ENCODE measurements at places on chromosomes 3 and 15.

DNA sequence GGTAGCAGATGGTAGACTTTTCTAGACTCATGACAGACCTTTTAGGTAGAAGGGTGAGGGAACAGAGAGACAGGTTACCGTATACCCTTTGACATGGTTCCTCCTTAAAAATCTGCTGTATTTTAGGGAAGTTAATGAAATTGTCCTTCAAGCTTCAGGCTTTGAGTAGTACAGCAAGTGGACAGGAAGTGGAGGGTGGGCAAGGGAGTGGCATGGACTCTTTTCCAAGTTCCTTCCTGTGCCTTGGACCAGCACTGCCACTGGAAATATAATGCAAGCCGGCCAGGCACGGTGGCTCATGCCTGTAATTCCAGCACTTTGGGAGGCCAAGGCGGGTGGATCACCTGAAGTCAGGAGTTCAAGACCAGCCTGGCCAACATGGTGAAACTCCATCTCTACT, 156.1 kb upstream of the LRRFIP2 start:
- H3K27ac ChIP-seq: no peak overlapping the region
- H3K4me3 ChIP-seq: no peak overlapping the region
- H3K36me3 ChIP-seq: peaks cover 44% of the 10 kb centered on the region
- no peaks in the 10 kb centered on the region for H3K27me3 ChIP-seq
- H3K4me1 ChIP-seq: no peaks in the 10 kb centered on the region

DNA sequence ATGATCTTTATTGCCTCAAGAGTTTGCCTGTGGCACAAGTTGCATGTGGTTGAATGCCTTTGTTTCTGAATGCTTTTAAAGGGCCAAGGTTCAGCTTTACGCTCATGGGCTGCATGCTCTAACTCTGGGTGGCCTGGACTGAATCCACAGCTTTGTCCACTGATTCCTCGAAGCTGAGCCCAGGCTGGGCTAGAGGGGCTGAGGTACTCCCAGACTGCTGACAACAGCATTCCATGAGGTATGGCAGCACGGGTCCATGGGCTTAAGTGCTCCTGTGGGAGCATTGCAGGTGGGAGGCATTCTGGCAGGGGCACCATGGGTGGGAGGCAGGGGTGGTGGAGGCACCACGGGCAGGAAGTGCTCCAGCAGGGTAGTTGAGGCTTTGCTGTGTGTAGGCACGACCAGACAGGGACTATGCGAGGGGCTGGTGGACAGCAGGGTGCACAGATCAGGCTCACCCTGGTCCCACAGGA, 61.6 kb downstream of the GLCE start:
- no peaks in the 10 kb centered on the region for H3K27me3 ChIP-seq
- no peaks in the 10 kb centered on the region for H3K36me3 ChIP-seq
- no peak for DNase-seq
- H3K27ac ChIP-seq: no peak overlapping the region

DNA sequence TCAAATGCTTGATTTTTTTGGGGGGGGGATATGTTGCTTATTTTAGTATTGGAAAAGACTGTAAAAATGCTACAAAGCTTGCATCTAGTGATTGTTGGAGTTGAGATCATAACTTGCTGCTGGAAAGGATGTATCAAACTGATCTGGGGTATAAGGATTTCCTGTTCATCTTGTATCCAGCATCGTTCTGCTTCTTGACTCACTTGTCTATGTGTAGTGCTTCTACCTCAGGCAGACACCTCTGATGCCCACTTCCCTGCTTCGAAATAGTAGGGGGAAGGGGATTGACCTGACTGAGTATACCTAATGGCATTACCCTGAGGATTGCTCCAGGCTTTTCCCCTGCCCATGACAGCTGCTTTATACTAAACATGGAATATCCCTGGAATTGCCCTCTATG, 42.7 kb downstream of the STT3B start:
- DNase-seq: no peak
- H3K36me3 ChIP-seq: peaks cover 13% of the 10 kb centered on the region
- peaks cover 64% of the 10 kb centered on the region for H3K4me1 ChIP-seq

- no peak for DNase-seq
- no peaks in the 10 kb centered on the region for H3K27me3 ChIP-seq
- H3K27ac ChIP-seq: no peak overlapping the region
Measured at GRCh38 chr3:172551874-172552273, 28.6 kb upstream of the TNFSF10 start.

GRCh38 chr3:23668430-23668904, 137.3 kb upstream of the UBE2E1 start:
- H3K36me3 ChIP-seq: no peaks in the 10 kb centered on the region
- DNase-seq: no peak
- no peaks in the 10 kb centered on the region for H3K4me1 ChIP-seq

- no peaks in the 10 kb centered on the region for H3K4me1 ChIP-seq
- H3K27me3 ChIP-seq: no peaks in the 10 kb centered on the region
- H3K4me3 ChIP-seq: no peak overlapping the region
Measured at GRCh38 chr3:31008994-31009393, 114.5 kb upstream of the GADL1 start.

GRCh38 chr3:141305436-141305835, 62.9 kb upstream of the ZBTB38 start:
- H3K27ac ChIP-seq: no peak overlapping the region
- no peak for DNase-seq
- H3K27me3 ChIP-seq: no peaks in the 10 kb centered on the region
- H3K4me3 ChIP-seq: no peak overlapping the region

DNA sequence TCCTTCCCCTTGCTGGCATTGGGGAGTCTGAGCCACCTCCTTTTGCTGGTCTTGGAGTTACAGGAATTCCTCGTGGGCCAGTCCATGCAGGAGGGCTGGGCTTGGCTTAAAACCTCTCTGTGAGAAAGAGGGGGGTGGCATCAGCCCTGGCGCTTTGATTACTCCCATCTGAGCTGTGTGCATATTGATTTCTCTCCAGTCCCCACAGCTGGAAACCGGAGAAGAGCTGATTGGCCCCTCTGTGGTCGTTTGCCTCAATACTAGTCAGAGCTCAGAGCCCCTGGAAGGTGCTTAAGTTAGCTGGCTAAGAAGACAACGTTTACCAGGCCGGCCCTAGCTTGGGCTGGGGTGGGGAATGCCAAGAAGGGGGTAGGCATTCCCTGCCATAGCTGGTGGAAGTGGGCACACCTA, 4.0 kb upstream of the RASGRF1 start:
- no peak overlapping the region for H3K27ac ChIP-seq
- peaks cover 9% of the 10 kb centered on the region for H3K27me3 ChIP-seq
- H3K4me3 ChIP-seq: no peak overlapping the region
- H3K36me3 ChIP-seq: no peaks in the 10 kb centered on the region

- DNase-seq: no peak
- no peaks in the 10 kb centered on the region for H3K27me3 ChIP-seq
- H3K27ac ChIP-seq: no peak overlapping the region
- no peak overlapping the region for H3K4me3 ChIP-seq
- no peaks in the 10 kb centered on the region for H3K36me3 ChIP-seq
Measured at GRCh38 chr15:47291767-47292166, 425.5 kb upstream of the SEMA6D start.

DNA sequence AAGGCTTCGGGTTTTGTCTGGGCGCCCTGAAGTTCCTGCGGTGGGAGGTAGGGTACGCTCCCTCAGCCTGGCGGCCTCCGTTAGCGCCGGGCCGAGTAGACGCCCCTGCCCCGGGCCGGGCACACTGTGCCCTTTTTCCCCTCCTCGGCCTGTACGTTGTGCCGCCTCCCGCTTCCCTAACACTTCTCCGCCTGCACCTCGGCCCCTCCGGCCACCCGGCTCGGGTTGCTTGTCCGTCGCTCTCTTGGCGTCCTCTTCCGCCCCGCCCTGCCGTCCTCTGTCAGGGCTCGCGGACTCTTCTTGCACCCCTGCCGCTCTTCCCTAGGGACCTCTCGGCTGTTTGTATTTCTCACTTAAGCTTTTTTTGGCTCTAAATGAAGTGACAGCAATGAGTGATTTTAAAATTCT, 384 bp downstream of the KNL1 start:
- peak overlapping the region; percentile 90 for H3K27ac ChIP-seq
- H3K36me3 ChIP-seq: no peaks in the 10 kb centered on the region
- H3K4me3 ChIP-seq: peak overlapping the region; percentile 84
- peaks cover 7% of the 10 kb centered on the region for H3K4me1 ChIP-seq
- DNase-seq: no peak

DNA sequence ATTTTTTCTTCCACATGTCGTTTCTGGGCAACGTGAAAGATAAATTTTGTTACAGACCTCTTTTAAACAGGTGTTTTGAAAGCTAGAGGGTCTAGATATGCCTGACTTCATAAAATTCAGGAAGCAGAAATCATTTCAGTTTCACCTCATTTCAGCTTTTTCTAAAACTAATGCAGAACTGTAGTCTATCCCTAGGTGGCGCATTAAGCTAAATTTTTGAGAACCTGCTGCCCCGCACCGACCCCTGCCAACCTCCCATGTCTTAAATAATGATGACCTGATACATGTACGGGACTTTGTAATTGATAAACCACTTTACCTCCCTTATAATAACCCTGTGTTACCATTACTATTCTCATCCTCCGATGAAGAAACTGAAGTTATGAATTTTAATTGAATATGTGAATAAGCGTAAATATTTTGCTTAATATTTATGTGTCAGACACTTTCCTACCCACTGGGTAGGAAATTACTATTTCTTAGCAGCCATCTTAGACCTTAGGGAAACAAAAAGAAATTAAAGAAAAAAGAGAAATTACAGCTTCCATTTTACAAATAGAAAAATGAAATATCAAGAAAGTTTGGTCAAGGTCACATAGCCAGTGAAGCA, 78.7 kb upstream of the GCNT3 start:
- H3K27me3 ChIP-seq: no peaks in the 10 kb centered on the region
- H3K4me1 ChIP-seq: no peaks in the 10 kb centered on the region
- no peak overlapping the region for H3K27ac ChIP-seq

- H3K36me3 ChIP-seq: no peaks in the 10 kb centered on the region
- peaks cover 31% of the 10 kb centered on the region for H3K4me1 ChIP-seq
- no peak overlapping the region for H3K27ac ChIP-seq
Measured at GRCh38 chr3:197800379-197800778, 9.3 kb downstream of the LRCH3 start.

DNA sequence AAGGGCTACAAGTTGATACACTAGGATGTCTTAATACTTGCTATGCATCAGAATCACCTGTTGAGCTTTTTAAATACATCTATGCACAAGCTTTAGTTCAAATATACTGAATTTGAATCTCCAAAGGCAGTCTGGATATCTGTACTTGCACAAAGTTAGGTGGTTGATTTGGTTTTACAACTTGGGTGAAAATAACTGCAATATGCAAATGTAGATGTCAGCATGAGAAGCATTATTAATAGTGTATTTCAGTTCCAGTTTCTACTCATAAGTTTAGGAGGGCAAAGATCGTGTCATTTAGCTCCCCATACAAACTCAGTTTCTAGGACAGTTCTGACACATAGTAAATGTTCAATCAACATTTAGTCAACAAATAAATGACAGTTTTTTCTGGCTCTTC, 25.6 kb downstream of the IQCB1 start:
- H3K36me3 ChIP-seq: peaks cover 15% of the 10 kb centered on the region
- H3K4me3 ChIP-seq: no peak overlapping the region
- no peaks in the 10 kb centered on the region for H3K4me1 ChIP-seq

GRCh38 chr3:42052132-42052483, 39.0 kb upstream of the TRAK1 start:
- peaks cover 8% of the 10 kb centered on the region for H3K4me1 ChIP-seq
- no peaks in the 10 kb centered on the region for H3K27me3 ChIP-seq
- no peak for DNase-seq
- no peaks in the 10 kb centered on the region for H3K36me3 ChIP-seq

GRCh38 chr3:37530047-37530697, 331.5 kb upstream of the CTDSPL start:
- no peaks in the 10 kb centered on the region for H3K4me1 ChIP-seq
- no peaks in the 10 kb centered on the region for H3K36me3 ChIP-seq
- no peaks in the 10 kb centered on the region for H3K27me3 ChIP-seq
- DNase-seq: no peak
- no peak overlapping the region for H3K27ac ChIP-seq
- no peak overlapping the region for H3K4me3 ChIP-seq

- no peak for DNase-seq
- no peaks in the 10 kb centered on the region for H3K4me1 ChIP-seq
- H3K27me3 ChIP-seq: no peaks in the 10 kb centered on the region
- H3K36me3 ChIP-seq: no peaks in the 10 kb centered on the region
Measured at GRCh38 chr15:25652704-25653103, 210.4 kb downstream of the ATP10A start.

- no peak for DNase-seq
- no peaks in the 10 kb centered on the region for H3K27me3 ChIP-seq
- H3K4me1 ChIP-seq: no peaks in the 10 kb centered on the region
- no peaks in the 10 kb centered on the region for H3K36me3 ChIP-seq
- no peak overlapping the region for H3K27ac ChIP-seq
Measured at GRCh38 chr3:145981056-145981455, 179.9 kb downstream of the PLOD2 start.

DNA sequence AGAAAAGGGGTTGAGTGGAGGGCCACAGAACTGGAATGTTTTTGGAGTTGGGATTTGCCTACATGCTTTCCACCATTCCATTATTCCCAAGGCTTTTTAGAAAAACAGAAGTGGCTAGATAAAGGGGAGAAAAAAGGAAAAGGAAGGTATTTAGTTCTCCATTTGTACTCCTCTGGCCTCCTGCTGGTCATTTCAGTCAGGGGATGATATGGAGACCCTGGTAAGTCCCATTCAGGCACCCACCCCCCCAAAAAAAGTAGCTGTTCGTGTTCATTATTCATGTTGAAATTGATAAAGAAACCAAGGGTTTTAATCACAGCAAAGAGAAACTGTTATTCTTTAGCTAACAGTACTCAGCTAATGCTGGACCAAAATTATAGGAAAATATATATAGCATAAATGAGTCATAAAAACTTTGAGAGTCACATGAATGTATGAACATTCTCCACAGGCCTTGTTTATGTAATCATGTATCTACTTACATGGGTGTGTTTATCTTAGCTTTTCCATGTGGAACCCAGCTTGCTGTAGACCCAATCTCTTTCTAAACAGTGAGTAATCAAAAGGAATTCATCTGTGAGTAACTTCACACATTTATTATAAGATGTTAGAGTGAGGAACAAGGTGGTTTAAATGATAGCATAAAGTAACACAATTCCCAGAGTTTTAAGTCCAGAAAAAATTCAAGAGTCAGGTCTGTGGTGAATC, 167.2 kb downstream of the KCNMB2 start:
- no peak for DNase-seq
- no peak overlapping the region for H3K27ac ChIP-seq
- H3K4me1 ChIP-seq: no peaks in the 10 kb centered on the region

GRCh38 chr15:67857220-67857619, 17.4 kb upstream of the RNU6-1 start:
- no peaks in the 10 kb centered on the region for H3K4me1 ChIP-seq
- H3K4me3 ChIP-seq: no peak overlapping the region
- H3K36me3 ChIP-seq: no peaks in the 10 kb centered on the region
- no peaks in the 10 kb centered on the region for H3K27me3 ChIP-seq
- DNase-seq: no peak
- H3K27ac ChIP-seq: no peak overlapping the region

GRCh38 chr3:197507081-197507480, 48.7 kb downstream of the BDH1 start:
- no peaks in the 10 kb centered on the region for H3K27me3 ChIP-seq
- H3K36me3 ChIP-seq: no peaks in the 10 kb centered on the region
- no peak overlapping the region for H3K4me3 ChIP-seq

- H3K4me1 ChIP-seq: no peaks in the 10 kb centered on the region
- no peak for DNase-seq
- no peaks in the 10 kb centered on the region for H3K36me3 ChIP-seq
- H3K4me3 ChIP-seq: no peak overlapping the region
Measured at GRCh38 chr3:100641471-100642032, 32.2 kb downstream of the ADGRG7 start.

Data from CD8-positive, alpha-beta memory T cell (primary cell).